ENCODE measurements at places on chromosomes 5 and 9.

- no peak for DNase-seq
These were observed 29.6 kb upstream of the IGFBPL1 start for GRCh38 chr9:38453835-38454234.

DNA sequence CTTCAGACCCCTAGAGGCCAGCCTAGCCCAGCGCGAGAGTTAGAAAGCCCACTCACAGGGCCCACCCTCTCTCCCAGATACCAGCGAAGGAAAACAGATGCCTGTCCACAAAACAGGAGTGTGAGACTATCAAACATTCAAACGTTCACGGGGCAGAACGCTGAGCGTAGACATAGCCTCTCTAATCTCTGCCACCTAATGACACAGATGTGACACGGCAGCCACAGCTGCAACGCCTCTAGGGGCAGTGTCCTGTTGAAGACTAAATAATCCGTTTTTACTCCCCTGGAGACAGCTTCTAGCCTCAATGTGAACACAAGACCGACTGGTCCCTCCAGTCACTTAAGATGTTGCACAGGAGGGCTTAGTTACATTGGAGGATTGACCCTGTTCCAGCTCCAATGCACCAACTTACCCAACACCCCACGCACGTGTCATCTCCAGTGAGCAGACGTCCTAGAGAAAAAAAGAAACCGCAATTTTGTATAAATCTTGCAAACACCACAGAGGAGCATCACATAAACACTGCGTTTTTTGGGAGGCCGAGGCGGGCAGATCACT, 14.3 kb downstream of the DIPK1B start:
- no peak for DNase-seq

DNA sequence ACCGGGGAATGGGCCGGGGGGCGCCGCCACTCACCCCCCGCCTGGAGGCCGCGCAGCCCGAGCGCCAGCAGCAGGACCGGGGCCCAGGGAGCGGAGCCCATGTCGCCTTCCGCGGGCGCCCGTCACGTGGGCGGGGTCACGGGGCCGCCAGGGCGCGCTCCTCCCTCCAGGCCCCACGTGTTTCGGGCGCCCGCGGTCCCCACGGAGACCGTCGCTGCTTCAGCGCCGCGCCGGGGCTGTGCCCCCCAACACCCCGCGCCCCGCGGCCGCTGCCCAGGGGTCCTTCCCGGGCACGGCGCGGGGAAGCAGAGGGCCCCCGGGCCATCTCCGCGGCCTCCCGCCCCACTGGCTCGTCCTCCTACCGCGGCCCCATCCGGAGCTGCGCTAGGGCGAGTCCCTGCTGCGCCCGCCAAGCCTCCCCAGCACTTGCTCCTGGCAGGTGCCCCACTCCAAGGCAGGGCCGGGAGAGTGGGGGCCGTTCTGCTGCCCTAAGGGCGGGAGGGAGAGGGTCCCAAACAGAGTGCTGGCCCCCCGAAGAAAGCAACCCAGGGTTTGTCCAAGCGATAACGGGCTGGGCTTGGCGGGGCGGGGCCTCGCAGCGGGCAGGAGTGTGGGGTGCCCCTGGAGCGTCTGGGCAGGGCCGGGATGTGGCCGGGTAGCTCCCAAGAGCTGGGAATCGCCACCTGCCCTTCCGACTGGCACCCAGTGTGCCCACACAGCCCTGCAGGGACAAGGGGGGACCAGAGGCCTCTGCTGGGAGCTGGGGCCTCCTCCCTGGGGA, at the start of gene DPP7:
Gene DPP7 (minus strand): TSS at position 121 of the 781 bp plus-strand sequence. CDS start 20 bp downstream, at position 101.
- DNase-seq = peak; percentile 58

DNA sequence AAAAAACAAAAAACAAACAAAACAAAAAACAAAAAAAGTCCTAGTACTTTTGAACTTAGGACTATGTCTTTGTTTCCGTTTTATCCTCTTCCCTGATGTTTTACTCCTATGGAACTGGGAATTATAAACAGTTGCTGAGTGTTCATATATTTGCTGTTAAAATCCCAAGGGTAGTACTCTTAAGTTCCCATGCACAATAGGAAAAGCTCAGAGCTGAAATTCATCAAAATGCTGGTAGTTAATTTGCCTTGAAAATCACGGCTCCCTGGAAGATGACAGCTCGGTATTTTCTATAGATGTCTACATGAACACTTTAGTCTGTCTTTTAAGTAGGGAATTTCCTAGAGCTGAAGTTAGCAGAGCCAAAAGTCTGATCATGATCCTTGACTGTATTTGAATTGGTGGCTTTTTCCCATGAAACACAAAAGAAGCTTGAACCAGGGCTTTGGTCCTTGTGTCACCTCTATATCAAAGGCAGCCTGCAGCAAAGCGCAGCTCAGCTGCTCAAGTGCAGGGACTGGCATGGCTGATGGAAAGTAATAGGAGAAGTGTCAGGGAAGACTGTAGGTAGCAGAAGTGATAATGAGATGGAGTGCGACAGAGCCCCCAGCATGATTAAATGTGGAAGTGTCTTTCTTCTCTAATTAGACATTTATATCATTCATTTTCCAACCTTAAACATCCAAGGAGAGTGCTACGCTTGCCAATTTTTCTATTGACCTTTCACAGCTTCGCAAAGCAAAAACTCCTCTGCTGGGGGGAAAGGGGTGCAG, 310.9 kb downstream of the TRIM36 start:
- no peak for DNase-seq

GRCh38 chr5:138287246-138287645, 12.8 kb upstream of the GFRA3 start:
- DNase-seq = no peak

- DNase-seq = no peak
These were observed 384.4 kb downstream of the TMEM167A start for GRCh38 chr5:82692826-82693225.

DNA sequence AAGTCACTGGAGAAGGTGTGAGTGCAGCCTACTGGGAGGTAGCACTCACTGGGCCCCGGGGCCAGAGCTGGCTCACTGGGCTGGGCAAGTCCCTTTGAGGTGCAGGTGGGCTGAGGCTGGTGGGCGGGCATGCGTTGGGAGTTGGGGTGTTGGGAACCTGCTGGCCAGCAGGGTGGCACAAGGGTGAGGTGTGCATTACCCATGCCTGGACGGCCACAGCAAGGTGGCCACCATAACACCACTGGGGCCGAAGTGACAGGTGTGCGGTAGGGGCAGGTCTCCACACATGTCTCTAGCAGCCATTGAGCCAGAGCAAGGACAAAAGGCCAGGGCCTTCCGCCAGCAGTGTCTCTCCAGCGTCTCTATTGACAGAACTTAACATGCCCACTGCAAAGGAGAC, 22.6 kb downstream of the PRRT1B start:
- no peak for DNase-seq

DNA sequence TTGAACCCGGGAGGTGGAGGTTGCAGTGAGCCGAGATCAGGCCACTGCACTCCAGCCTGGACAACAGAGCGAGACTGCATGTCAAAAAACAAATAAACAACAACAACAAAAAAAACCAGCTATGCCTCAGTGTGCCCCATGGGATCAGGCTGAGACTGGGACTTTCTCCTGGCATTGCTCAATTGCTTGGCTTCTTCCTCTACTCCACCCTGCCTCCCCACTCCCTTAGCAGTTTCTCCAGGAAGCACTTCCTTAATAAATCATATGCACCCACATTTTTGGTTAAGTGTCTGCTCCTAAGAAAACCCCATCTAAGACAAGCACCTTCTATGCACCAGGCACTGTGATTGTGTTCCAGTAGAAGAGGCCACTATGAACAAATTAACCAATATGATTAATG, 41.0 kb upstream of the TMEM252 start:
- DNase-seq = no peak

DNA sequence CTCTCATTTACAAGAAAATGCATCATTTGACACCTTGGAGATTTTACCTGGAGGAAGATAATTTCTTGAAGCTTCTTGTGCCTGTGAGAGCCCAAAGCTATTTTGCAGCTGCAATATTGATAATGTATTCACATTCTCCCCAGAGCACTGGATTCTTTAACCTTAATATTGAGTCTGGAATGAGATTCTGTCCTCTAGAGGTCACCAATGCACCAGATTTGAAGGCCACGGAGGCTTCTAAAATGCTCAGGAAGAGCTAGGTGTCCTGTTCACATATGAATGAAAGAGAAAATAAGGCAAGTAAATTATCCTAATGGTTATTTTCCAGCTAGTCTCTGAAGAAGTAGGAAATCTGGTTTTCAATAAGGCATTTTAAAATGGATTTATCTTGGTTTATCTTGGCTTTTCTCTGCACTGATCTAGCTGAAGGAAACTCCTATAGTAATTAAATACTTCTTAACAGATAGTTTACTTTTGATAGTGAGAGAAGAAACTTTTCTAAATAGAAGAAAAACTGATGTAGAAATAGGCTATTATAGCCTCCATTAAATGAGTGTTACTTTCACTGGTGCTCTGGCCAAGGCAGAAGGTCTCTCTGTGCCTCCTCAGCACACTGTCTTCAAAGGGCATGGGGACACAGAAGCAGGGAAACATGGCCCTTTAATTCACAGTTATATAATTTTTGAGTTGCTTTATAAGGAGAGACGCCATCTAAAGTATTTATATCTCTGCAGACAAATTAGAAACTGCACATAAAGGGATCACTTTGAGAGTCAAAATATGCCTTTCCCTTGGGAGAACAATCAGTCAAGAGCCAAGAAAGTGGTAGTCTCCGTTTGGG, 297.0 kb upstream of the ACTBL2 start:
- no peak for DNase-seq

GRCh38 chr5:112186401-112186990, 232.6 kb downstream of the EPB41L4A start:
- DNase-seq = no peak

DNA sequence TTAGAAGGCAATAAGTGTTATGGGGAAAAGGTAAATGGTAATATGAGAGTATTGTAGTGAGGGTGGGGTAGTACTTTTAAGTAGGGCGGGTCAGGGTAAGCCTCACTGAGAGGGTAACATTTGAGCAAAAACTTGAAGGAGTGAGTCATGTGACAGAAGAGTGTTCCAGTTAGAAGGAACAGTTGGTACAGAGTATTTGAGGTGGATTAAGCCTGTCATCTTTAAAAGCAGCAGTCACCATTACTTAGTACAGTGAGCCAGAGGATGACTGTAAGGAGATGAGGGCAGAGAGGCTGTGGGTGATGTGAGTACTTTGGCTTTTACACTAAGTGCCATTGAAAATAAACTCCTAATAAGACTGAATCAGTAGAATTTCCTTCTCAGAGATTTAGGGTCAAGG, 54.8 kb downstream of the UBAP1 start:
- no peak for DNase-seq

GRCh38 chr5:181152406-181152805, 5.0 kb downstream of the OR2V2 start:
- DNase-seq = no peak

GRCh38 chr5:57642066-57642465, 159.5 kb upstream of the ACTBL2 start:
- no peak for DNase-seq

- no peak for DNase-seq
These were observed 126.7 kb downstream of the ARSB start for GRCh38 chr5:78858364-78858763.

- DNase-seq = no peak
These were observed 10.4 kb downstream of the MED27 start for GRCh38 chr9:132069046-132069898.

- DNase-seq = no peak
These were observed 42.9 kb downstream of the OLFM1 start for GRCh38 chr9:135130207-135130976.

DNA sequence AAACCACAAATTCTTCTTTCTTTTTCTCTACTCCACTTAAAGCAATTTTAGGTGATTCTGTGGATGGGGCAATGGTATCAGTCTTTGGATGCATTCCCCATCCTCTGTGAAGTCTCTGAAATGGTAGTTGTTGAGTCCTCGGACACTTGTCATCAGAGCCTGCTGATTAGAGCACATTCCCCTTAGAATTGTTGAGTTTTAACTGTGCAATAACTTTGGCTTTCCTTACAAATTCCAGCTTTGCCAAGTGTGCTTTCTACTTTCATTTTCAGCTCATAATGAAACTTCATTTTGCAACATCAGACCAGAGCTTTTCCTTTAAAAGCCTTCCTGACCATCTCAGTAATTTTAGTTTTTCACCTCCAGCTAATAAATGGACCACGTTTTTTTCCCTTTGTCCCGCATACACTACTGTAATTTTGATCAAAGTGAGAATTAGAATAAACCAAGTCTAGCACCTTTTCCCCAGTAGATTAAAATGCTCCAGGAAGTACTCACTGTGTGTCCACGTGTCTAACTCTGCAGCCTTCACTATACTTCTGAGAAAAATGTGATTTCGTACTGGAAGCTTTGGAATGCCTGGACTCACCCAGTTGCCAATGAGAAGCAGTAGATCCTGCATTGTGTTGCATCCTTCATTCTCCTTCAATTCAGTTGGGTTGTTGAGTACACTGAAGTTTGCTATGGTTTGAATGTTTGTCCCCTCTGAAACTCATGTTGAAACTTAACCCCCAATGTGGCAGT, 135.6 kb downstream of the NTRK2 start:
- no peak for DNase-seq

DNA sequence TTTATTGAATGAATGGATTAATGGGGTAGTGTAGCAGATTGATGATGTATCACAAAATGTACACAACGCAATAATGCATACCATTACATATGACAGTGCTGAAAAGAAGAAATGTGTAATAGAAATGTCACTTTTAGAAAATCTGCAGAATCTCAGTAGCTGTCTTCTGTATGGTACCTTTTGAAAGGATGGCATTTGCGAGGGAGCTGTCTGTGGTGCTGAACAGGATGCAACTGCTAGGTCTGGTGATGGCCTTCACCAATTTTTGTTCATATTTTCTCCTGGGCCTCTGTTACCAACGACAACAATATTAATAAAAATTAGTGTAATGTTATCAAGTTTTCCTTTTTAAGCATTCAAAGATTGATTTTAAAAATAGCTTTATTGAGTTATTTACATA, 36.2 kb upstream of the OTULIN start:
- peak; percentile 21 for DNase-seq
